ENCODE measurements at places on chromosomes 16 and 17.
A peak's percentile ranks its signal among the peaks of the same experiment; 100 is the strongest.

DNA sequence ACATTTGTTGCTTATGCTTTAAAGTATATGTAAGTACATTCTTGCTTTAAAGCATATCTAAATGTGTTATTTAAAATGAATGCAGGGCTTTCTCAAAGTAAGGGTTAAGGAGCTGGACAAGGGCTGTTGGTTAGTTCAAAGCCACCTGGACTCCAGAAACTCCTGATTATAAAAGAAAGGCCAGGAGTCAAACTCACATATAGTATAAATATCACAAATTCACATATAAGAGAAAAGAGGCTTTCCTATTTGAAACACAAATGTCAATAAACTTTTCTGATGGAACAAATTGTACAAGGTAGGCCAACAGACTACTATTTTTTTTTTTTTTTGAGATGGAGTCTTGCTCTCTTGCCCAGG, 84.5 kb upstream of the CORO6 start:
- DNase-seq = no peak

GRCh38 chr16:67466581-67466980, 14.4 kb downstream of the ATP6V0D1 start:
- DNase-seq = no peak

GRCh38 chr16:83776944-83777343, 30.8 kb upstream of the HSBP1 start:
- DNase-seq = no peak

DNA sequence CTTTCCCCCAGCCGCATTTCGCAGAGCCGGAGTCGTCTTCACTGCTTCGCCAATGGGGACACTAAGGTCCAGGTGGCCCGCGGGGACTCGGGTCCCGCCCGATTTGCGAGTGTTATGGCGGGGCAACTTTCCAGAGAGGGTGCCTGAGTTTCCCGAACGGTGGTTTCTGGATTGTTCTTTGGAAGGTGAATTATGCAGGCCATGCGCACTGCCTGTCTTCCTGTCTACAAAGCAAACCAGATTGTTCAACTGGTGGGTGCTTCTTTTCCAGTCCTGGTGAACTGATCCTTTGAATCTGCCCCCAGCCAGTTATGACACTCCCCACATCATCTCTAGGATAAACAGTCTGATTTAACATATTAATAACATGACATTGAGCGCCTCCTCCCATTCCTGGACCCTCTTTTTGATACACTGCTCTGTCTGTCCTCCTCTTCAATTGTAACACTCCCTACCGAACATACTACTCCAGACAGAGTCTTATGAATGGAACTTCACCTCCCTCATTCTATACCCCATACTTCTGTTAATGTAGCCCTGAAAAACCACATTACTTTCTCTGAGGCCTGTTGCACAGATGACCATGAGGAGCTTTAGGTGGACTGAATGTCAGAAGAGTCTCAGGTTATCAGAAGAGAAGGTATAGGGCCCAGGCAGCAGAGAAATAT, 159.0 kb downstream of the RAB11FIP4 start:
- no peak for DNase-seq

GRCh38 chr16:24728011-24728410, 1.4 kb upstream of the TNRC6A start:
- no peak for DNase-seq

- no peak for DNase-seq
These were observed 10.3 kb downstream of the FKBP10 start for GRCh38 chr17:41823141-41823524.

DNA sequence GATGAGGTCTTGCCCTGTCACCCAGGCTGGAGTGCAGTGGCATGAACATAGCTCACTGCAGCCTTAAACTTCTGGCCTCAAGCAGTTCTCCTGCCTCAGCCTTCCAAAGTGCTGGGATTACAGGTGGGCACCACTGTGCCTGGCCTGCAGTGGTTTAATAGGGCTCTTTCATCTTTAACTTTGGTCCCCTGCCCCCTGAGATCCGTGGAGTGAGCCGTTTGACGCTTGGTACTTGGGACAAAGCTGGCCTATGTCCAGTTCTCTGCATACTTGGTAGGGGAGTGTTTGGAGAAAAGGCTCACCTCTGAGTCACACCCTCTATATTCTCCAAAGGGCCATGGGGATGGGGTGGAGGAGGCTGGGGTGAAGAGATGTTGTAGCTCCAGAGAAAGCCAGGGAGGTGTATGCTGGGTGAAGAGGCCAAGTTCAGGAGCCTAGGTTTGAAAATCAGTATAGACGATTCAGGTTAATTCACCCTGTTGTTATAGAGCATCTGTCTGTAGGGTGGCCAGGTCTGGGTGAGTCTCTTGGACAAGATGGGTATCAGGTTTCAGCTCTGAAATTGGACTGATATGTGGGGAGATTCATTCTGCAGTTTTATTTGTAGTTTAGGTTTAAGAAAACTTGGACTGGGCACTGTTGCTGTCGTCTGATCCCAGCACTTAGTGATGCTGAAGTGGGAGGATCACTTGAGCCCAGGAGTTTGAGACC, 17.6 kb downstream of the ABCC1 start:
- DNase-seq = no peak

GRCh38 chr16:51151961-51152663, 1.0 kb upstream of the SALL1 start:
- no peak for DNase-seq

GRCh38 chr16:28311913-28312312, 19.6 kb downstream of the SBK1 start:
- DNase-seq = no peak

- no peak for DNase-seq
These were observed 75.5 kb upstream of the TBX2 start for GRCh38 chr17:61323909-61324868.

DNA sequence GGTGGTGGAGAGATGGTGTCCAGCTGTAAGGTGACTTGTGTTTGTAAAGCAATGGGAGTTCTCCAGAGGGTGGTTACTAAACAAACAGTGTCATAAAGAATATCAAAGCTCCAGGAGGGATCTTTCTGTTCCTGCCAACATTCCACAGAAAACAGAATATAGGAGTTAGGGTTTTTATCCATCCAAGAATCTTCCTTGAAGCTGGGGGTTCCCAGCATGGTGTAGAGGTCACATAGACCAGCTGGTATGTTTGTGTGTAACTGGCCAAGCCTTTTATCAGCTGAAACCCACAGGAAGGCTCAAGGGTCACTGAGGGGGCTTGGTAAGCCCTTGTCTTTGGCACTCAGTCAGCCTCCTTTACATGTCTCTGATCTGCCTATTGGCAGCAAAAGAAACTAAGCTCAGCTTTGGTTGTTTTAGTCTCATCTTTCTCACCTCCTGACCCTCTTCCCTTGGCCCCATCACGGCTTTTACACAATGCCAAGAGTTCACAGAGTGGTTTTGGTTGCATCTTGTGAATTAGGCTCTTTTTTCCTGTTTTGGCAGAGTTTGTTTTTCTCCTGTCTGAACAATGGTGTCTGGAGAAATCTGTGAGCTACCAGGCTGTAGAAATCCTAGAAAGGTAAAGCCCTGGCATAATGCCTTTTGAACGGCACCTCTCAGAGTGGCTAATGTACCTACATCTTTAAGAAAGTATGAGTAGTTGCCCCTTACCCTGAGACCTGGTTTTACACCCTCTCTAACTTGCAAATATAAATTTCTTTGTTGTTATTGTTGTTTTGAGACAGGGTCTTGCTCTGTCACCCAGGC, 4.6 kb downstream of the CNTD1 start:
- DNase-seq = no peak

DNA sequence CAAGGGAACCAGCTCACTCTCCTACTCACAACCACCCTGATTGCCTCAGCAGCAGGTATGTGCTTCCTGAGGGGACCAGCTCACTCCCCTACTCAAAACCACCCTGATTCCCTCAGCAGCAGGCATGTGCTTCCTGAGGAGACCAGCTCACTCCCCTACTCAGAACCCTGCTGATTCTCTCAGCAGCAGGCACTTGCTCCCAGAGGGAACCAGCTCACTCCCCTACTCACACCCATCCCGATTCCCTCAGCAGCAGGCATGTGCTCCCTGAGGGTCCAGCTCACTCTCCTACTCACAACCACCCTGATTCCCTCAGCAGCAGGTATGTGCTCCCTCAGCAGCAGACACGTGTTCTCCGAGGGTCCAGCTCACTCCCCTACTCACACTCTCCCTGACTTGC, 26.1 kb upstream of the COG7 start:
- no peak for DNase-seq

GRCh38 chr16:24976061-24976779, 38.9 kb downstream of the ARHGAP17 start:
- no peak for DNase-seq

DNA sequence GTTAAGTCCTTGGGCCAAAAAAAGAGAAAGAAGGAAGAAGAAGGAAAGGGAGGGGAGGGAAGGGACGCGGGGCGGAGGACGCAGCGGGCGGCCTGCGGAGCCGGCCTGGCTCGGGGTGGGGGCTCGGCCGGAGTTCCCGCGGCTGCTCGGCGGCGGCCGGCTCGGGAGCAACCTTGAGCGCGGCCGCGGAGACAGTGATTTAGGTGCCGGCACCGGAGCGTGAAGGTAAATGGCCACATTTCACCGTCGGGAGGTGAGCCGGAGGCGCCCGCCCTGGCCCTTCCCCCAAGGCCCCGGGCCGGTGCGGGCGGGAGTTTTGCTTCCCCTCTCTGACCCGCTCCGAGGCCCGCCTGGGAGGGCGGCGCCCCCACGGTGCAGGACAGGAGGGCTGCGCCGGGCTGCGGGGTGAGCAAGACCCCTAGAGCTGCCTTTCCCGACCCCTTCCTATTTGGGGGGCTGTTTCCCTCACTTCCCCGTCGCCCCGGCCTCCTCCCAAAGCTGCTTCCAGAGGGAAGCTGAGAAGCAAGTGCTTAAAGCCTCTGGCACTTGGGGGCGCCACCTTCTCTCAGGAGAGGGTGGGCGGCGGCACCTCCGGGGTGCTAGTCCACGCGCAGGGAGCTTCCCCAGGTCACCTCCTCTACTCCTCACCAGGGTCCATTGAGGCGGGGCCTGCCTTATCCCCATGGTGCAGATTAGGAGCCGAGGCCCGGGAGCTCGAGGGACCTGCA, 56.5 kb downstream of the MRM1 start:
- no peak for DNase-seq

DNA sequence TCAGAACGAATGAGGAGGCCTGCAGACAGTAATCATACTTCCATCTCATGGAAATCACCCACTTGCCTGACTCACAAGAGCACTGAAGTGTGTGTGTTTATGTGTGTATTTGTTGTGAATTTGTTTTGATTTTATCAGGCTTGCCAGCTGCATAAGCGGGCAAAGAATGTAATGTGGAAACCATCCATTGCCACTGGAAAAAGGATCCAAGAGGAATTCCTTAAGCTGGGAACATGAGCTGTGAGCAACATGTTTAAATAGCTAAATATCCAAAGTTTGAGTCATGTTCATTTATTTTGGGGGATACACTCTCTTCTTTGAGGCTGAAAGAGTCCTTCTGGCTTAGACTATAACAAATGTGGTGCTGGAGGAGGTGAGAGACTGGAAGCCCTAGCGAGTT, 198.4 kb upstream of the TBX2 start:
- DNase-seq = no peak

- DNase-seq = no peak
These were observed 9.2 kb upstream of the FLYWCH1 start for GRCh38 chr16:2902337-2903130.

- peak; percentile 42 for DNase-seq
These were observed 65.8 kb upstream of the RPH3AL start for GRCh38 chr17:418421-418751.

DNA sequence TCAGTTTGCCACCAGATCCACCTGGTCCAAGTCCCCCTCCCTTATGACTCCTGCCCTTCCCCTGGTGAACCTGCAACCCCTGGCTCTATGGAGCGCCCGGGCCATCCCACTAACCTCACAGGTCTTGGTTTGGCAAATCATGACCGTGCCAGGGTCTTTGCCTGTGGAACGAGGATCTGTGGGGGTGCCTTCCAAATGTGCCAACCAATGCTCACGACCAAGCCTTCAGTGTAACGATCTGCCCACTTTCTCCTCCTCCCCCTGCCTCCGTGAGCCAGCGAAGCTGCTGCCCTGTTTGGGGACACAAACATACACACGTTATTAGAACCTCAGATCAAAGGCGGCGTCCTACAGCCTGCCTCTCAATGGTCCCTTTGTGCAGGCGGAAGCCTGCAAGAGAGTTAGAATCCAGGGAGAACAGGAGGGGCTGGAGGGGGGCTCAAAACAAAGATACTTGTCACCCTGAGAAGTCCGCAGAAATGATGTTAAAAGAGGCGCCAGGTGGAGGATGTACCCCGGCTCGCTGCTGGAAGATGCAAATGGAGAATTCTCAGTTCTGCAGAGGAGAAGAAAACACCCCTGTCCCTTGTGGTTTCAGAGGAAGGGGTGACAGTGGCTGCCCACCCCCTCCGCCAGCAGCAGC, 9.0 kb upstream of the NKD1 start:
- no peak for DNase-seq

DNA sequence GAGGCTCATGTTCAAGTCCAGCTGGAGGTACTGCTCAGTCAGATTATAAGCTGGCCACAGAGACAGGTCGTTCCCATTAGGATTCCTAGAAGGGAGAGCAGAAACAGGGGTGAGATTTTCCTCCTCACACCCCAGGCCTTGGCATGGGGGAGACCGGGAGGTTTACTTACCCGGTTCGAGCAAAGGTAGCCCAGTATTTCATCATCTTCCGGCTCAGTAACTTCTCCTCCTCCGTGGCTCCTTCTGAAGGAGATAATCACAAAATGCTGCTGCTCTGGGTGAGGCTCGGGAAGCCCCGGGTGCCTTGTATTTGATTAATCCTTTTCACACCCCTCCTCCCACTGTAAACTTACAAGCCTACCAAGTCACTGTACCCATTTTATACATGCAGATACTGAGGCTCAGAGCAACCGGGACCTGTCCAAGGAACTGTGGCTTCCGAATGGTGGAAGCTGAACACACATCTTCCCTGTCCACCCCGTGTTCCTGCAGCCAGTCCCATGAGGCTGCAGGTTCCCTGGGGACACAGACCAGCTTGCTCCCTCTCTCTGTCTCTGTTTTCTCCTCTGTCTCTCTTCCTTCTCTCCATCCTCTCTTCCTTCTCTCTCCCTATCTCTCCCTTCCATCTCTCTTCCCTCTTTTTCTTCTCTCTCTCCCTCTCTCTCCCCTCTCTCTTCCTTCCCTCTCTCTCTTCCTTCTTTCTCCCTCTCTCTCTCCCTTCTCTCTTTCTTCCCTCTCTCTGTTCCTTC, 13.9 kb upstream of the CES1 start:
- DNase-seq = no peak

- no peak for DNase-seq
These were observed 155.3 kb upstream of the C16orf82 start for GRCh38 chr16:26911436-26911835.

DNA sequence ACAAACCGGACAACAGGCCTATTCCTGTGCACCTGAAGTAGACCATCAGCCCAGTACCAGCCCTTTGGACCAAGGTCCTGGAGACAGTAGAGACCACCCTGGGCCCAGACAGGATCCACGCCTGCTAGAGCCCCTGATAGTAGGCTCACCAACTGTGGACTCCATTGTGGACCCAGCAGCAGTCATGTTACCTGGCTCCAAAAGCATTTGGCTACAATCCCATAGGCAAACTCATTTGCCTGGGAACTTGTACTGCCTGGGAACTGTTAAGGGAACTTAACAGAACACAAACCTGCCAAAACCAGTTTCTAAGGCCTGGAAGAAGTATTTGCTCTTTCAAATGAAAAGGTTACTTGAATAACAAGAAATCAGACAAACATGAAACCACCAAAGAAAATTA, 10.0 kb upstream of the ACSM1 start:
- DNase-seq = no peak

Data from activated CD4-positive, alpha-beta T cell treated with anti-CD3 and anti-CD28 coated beads, Interleukin-2, amount 50 U/mL, for 1 hour (primary cell).